ENCODE measurements at places on chromosomes 1 and 21. TPM values are rescaled to one million over a fixed set of nuclear protein-coding genes. Genes with fewer than 3 reads are reported as not detected.

GRCh38 chr1:172252958-172253357, 167.5 kb upstream of the C1orf105 start:
- no peak for DNase-seq
- no peaks in the 10 kb centered on the region for H3K36me3 ChIP-seq
- no peak overlapping the region for H3K4me3 ChIP-seq
- no peak overlapping the region for H3K27ac ChIP-seq

DNA sequence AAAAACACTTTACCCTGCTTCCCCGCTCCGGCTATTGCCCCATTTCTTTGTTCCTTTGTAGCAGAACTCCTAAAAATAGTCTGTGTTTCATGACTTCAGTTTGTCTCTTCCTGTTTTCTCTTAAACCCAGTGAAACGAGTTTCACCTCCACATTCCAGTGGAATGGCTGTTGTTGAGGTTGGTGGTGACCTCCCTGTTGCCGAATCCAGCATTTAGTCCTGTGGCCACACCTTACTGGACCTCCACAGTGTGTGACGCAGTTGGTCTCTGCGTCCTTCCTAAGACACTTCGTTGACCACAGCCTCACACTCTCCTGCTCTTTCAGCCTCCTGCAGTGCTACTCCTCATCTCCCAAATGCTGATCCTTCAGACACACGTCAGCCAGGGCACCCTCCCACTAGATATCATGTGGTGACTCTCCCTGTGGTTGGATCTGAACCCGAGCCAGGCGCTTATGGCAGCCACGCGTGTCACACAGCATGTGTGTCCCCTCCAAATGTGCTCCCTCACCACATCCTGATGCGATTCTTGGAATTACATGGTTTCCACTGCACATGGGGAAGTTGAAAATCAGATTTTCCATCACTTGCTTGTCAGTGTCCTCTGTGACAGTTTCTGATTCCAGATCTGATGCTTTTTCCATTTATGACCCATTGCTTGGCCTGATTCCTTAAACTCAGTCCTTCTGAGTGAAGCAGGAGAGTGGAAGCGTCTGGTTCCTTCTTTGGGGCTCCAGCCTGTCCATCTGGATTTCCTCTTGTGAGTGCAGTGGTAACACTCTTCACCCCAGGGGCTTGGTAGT, 99.1 kb upstream of the ARTN start:
- no peak overlapping the region for H3K4me3 ChIP-seq
- H3K36me3 ChIP-seq, result no peaks in the 10 kb centered on the region
- H3K27me3 ChIP-seq, result no peaks in the 10 kb centered on the region
- H3K4me1 ChIP-seq, result peaks cover 5% of the 10 kb centered on the region

- no peaks in the 10 kb centered on the region for H3K4me1 ChIP-seq
- no peak for DNase-seq
- no peak overlapping the region for H3K4me3 ChIP-seq
These were observed 65.9 kb upstream of the DNAJC6 start for GRCh38 chr1:65243491-65243890.

DNA sequence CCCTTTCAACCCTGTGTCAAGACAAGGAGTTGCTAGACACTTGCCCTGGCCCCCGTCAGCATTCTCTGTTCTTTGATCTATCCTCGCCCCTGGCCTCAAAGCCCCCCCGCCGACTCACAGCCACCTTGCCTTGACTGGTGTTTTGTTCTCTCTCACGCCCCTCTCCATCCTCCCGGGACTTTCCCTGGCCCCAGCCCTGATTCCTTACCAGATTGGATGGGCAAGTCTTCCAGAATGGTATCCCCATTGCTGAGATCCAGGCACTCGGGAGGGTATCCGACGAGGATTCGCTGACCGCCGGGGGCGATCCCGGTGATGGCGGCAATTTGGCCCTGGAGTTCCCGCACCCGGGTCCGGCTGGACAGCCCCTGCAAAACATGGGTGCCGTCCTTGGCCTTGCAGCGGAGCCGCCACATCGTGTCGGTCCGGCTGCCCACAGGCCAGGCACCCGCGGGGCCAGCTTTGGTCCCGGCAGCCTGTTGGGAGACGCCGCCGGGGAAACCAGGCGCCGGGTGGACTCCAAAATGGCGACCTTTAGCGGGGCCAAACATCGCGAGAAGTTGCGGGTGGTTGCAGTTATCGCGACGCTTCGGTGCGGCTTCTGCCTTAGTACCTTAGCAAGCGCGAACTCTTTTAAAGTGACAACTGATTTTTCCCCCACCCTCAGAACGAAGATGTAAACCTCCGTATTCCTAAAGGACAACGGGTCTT, 373 bp downstream of the YOD1 start:
- no peaks in the 10 kb centered on the region for H3K27me3 ChIP-seq
- peak; percentile 82 for DNase-seq
- no peaks in the 10 kb centered on the region for H3K36me3 ChIP-seq

DNA sequence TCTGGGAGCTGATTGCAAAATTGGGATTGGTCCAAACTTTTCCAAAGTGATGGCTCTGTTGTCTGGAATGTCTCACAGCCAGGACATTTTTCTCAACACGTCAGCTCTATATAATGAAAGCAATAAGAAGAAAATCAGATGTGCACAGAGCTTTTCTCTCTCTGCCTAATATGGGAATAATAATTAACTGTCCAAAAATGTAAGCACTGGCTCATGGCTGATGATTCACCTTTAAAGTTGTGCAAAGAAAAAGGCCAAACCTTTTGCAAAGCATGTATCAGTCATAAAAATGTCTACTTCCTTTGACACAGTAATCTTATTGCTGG, 30.4 kb downstream of the ZNF281 start:
- H3K27me3 ChIP-seq, result no peaks in the 10 kb centered on the region
- no peak for DNase-seq
- H3K4me3 ChIP-seq, result no peak overlapping the region
- no peak overlapping the region for H3K27ac ChIP-seq

GRCh38 chr21:45326169-45326851, 38.6 kb upstream of the POFUT2 start:
- no peak overlapping the region for H3K4me3 ChIP-seq
- no peak for DNase-seq
- no peaks in the 10 kb centered on the region for H3K36me3 ChIP-seq
- H3K4me1 ChIP-seq, result no peaks in the 10 kb centered on the region
- H3K27ac ChIP-seq, result no peak overlapping the region

DNA sequence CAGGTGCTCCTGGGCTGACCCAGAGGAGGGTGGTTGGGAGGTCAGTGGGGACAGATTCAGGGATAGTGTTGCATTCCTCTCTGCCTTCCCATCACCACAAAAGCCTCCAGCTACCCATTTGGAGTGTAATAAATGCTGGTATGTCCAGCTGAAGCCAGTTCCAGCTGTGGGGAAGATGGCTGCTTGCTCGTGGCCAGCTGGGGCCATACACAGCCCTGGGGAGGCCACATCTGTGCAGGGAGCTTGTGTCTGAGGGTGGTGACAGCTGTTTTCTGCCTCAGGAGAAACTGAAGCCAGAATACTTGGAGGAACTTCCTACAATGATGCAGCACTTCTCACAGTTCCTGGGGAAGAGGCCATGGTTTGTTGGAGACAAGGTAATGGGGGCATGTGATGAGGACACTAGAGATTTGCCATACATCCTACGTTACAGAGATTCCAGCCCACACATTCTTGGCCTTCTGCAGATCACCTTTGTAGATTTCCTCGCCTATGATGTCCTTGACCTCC, 2.7 kb downstream of the GSTM4 start:
- no peak overlapping the region for H3K27ac ChIP-seq
- no peaks in the 10 kb centered on the region for H3K27me3 ChIP-seq
- no peaks in the 10 kb centered on the region for H3K4me1 ChIP-seq
- no peak for DNase-seq
- H3K4me3 ChIP-seq, result no peak overlapping the region
- no peaks in the 10 kb centered on the region for H3K36me3 ChIP-seq

- DNase-seq, result no peak
- no peaks in the 10 kb centered on the region for H3K27me3 ChIP-seq
- H3K27ac ChIP-seq, result no peak overlapping the region
- no peak overlapping the region for H3K4me3 ChIP-seq
- H3K4me1 ChIP-seq, result no peaks in the 10 kb centered on the region
These were observed 3.4 kb downstream of the OR2T11 start for GRCh38 chr1:248631354-248632008.

DNA sequence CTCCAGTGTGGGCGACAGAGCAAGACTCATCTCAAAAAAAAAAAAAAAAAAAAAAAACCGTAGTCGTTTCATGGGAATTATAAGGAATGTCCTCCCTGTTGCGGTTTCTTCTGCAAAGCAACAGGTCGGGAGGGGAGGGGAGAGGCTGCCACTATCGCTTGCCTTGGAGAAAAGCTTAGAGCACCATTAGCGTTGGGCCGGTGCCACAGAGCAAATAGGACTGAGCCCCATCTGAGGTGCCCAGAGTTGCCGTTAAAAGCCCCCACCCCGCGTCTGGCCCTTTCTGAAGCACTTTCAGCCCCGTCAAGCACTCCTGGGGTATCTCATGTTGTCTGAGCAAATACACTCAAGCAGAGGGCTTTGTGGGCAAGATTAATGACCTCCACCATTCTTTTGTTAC, 2.2 kb downstream of the RIPPLY3 start:
- no peak overlapping the region for H3K4me3 ChIP-seq

KRTAP10-3 gene
- total RNA-seq, result not detected

ROR1 gene
- 11.1 TPM for total RNA-seq

FHAD1 gene
- 6.5 TPM for total RNA-seq

FMO2 gene
- total RNA-seq, result 10.6 TPM

PLA2G2F gene
- total RNA-seq, result 0.23 TPM

SLC22A15 gene
- 2.0 TPM for total RNA-seq

CDC73 gene
- 36.2 TPM for total RNA-seq

Data from prostate gland (tissue), 2 donors.